ENCODE measurements at places on chromosomes 5 and 9. TPM values are rescaled to one million over a fixed set of nuclear protein-coding genes. Genes with fewer than 3 reads are reported as not detected.

DNA sequence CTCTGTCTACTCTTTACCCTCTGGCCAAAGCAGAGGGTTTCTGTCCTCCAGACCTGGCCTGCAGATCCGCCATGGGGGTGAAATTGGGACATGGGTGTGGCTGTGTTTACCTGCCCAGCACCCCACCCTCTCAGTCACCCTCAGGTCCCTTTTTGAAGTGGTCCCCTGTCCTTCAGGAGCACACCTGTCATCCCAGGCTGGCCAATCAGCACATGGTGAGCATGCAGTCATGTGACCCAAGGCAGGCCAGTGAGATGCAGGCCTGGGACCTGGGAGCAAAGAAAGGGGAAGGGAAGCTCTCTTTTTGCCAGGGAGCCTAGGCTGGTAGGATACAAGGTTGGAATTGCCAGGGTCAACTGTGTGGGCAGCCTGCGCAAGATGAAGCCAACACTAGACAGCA lies 28.3 kb upstream of the IER5L start:
- no peak for DNase-seq

Gene RMRP
- total RNA-seq, result 826 TPM

- DNase-seq, result no peak
Measured at GRCh38 chr5:171031977-171032376, 170.2 kb downstream of the RANBP17 start.

Gene NPDC1
- total RNA-seq, result not detected

- DNase-seq, result no peak
Measured at GRCh38 chr5:150603052-150603451, 37.4 kb upstream of the SYNPO start.

Gene GFPT2
- total RNA-seq, result 125 TPM
